T follicular helper cell (primary cell): ENCODE measurements at places on chromosomes 6 and 20.

DNA sequence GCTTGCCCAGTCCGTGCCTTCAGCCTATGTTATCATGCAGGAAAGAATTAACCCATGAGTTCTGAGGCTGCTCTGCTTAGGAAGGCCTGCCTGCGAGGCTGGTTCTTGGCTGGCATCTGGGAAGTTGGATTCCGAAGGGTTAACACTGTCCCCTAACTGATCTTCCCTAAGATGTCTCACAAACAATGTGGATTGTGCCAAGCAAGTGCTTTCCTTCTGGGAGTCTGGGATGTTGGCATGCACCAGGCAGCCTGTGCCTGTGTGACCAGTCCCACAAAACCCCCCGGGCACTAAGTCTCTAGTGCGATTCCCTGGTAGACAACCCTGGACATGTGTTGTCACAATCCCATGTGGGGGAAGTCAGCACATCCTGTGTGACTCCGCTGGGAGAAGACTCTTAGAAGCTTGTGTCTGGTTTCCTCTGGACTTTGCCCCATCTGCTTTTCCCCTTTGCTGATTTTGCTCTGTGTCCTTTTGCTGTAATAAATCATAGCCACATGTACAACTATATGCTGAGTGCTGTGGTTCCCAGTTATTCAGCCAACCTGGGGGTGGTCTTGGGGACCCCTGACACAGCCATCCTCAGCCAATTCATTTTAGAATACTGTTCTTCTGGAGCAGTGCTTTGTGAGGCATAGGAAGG lies 83.8 kb downstream of the SLC22A23 start:
- no peak for DNase-seq

DNA sequence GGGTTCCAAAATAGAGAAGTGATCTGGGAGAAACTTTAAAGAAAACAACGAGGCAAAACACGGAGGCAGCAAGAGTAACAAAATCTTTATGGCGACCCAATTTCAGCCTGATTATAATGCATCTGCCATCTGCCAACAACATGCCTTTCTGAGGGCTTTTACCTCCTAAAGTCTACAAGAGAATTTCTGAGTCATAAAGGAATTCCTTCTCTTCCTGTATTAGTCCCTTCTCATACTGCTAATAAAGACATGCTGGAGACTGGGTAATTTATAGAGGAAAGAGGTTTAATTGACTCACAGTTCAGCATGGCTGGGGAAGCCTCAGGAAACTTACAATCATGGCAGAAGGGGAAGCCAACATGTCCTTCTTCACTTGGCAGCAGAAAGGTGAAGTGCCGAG lies 226.6 kb downstream of the HACE1 start:
- no peak for DNase-seq

DNA sequence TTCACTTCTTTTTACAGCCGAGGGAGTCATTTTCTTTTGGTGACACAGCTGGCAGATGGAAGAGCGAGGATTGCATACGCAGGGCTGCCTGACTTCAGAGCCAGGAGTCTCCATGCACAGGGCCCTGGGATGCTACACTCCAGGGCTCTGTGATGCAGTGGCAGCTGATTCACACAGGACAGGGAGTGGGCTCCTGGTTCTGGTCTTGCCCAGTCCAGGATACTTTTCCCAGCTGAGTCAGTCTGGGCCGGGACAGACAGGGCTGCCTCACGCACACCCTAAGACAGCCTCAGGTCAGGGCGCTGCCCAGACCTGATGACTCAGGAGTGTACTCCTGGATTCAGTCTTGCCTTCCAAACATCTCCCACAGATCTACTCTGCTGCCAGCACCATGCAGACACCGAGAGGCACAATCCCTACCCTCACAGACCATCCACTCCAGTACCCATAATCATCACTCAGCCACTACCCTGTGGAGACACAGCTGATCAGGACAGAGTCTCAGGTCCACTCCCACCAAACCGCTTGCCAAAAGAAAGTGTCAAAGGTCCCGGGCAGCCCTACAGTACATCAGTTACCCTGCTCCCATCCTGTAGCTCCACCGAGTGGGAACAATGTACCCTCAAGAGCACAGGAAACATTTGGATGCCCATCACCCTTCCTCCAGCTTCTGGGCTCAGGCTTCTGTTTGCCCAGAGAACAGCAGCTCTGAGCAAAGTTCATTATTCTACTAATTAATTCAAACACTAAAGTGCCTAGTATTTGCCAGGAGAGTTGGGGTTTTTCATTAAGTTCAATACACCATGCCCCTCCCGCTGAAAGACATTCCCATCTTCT lies 11.5 kb downstream of the SDC4 start:
- DNase-seq, result no peak

- DNase-seq, result no peak
Measured at GRCh38 chr6:64831680-64832079, 875.3 kb downstream of the EYS start.

DNA sequence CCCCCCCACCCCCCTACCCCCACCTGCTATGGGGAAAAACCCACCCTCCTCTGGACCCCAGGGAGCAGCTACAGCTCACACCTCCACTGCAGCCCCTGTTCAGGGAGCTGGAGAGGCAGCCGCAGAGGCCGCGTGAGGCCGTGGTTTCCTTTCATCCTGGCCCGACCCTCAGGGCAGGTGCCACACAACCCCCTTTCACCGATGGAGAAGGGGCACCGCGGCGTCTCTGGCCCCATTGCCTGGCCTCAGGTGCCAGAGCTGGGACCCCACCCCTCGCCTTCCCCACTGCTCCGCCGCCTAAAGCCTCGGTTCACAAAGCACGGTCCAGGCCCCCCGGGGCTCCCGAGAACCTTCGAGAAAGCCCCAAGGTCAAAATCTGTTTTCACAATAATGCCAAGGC lies 11.8 kb upstream of the KCNQ2 start:
- DNase-seq, result no peak
